ENCODE measurements at places on chromosomes 12 and 14.

- DNase-seq: no peak
Observed at GRCh38 chr14:23136566-23137133, 17.6 kb upstream of the CEBPE start.

DNA sequence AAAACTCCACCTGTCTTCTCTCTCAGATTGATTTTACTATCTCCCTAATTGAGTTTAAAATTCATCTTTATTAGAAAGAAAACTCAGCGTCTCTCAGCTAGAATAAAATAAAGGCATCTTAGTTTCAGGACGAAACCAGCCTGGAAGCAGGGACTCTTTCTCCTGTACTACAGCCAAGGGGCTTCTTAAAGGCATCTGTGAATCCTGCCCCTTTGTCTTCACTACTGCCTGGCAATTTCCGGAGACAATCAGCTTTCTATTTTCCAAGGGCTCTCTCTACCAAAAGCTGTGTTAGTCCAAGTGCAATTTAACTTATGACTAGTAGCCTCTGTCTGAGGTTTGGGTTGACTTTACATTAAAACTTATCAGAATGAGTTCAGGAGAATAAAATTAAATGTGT, 623.3 kb upstream of the FOXG1 start:
- DNase-seq: no peak

GRCh38 chr12:94941440-94941862, 62.0 kb downstream of the NDUFA12 start:
- DNase-seq: peak; percentile 79

- no peak for DNase-seq
Observed at GRCh38 chr12:96263449-96263902, 69.3 kb downstream of the ELK3 start.

DNA sequence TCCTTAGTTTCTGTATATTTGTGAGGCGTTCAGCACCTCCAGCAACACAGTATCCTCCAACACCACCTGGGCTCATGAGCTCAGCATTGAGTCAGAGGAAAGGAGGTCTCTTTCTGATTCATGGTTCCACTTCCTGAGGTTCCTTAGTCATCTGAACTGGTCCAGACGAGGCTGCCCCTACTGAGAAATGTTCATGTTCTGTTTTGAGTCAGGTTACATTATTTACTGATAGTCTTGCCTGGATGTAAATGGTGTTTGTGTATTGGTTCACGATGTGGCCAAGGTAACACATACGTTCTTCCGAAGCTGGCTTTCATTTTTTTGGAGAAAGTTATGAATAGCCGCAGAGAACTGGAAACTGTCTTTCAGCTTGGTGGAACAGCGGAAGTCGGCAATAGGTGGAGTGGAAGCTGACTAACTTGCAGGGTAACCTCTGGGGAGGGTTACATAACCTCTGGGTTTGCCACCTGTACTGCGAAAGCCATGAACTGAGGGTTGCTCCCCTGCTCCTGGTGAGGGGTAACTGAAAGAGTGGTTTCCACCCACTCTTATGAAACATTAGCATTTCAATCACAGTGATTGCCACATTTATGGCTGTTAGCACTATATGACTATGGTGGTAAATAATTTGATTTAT, 42.2 kb upstream of the MANSC4 start:
- DNase-seq: peak; percentile 93

DNA sequence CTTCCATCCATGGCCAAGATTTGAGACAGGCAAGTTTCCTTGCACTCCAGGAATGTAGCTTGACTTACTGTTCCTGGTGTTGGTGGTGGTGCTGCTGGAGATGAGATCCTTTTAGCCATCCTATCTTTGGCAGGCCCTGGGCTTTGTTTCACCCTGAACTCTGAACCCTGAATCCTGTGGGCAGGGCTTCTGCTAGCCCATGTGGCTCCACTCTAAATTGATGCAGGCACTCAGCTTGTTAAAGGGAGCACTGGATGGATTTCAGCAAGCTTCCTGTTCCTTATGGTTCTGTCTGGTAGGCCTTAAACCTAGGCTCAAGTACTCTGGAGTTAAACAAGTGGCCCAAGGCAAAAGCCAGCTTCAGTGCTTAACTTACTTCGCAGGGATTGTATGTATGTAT, 138.2 kb downstream of the RGS6 start:
- no peak for DNase-seq

- DNase-seq: no peak
Observed at GRCh38 chr12:88144546-88145468, 2.7 kb downstream of the TMTC3 start.

- DNase-seq: no peak
Observed at GRCh38 chr12:131920902-131921840, 7.9 kb upstream of the PUS1 start.

DNA sequence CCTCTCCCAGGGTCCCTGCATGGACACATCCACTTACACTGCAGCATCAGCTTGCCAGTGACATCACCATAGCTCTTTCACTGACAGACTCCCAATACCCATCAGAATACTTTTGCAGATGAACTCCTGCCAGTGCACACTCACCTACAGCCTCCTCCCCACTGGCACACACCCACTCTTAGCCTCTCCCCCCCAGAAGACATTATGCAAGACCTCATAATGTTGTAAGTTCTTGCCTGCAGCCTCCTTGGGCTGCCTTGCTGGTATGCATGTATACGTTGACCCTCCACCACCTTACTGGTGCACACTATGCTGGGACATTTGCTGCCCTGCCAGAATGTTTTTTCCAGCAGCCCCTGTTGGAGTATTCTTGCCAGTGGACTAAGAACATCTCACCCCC, 324.2 kb downstream of the AEBP2 start:
- no peak for DNase-seq

DNA sequence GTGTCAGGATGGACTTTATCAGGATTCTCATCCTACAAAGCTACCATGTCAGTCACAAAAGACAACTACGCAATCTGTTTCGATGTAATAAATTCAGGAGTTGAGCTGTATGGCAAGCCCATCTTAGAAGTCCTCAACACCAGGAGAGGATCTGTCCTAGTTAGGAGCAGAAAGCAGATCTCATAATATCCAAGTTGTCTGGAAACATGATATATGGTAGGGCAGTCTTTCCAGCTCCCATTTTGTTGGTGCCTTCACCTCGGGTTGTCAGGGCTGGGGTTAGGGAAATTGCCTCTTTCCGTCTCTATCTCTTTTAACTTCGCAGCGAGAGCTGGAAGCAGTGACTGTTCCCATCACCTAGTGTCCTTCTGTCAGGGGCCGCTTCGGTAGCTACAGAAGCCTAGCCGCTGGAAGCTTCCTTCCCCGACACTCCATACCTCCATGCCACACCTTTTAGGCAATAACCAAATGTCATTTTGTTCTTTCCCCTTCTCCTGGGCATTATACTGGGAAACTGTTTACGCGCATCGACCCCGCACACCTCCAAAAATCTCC, 1.4 kb downstream of the NIN start:
- DNase-seq: no peak

DNA sequence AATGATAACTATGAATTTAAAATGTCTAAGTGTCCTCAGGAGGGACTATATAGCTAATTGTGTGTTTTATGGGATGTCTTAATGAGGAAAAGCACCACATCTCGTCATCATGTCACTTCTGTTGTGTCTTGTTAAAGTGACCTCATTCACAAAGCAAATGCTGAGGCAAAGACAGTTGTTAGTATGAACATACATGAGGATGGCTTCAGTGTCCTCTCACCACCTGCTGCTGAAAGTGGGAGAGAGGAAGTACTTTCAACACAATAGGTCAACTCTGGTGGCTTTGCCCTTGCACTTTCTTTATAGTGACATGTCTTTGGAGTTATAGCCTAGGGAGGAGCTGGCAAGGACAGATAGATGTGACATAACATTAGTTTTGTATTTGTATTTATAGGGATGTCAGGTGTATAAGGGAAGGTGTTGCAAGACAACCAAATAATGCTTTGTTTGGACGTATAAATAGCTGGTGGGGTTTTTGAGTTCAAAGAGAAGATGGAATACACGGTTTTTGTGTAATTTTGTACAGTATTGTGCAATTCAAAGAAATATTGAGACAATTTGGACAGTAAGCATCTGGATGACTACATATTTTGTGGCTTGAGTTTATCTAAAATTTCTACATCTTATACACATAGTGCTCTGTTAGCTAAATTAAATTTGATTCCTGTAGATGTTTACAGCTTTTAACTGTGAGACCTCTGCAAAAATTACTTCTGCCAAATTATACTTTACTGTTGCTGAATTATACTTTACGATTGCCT, 131.7 kb upstream of the ATP2B1 start:
- no peak for DNase-seq

- no peak for DNase-seq
Observed at GRCh38 chr12:111322336-111323250, 46.3 kb downstream of the PHETA1 start.

Data from activated CD4-positive, alpha-beta T cell treated with anti-CD3 and anti-CD28 coated beads, Interleukin-2, Interleukin-6, amounts not matched to agents 100 ng/mL and 50 ng/mL, durations not matched to agents 16 hours and 8 hours (primary cell).